Esophagus mucosa (tissue), 1 donor: ENCODE measurements at places on chromosomes 11 and 22.
A peak's percentile ranks its signal among the peaks of the same experiment; 100 is the strongest.

DNA sequence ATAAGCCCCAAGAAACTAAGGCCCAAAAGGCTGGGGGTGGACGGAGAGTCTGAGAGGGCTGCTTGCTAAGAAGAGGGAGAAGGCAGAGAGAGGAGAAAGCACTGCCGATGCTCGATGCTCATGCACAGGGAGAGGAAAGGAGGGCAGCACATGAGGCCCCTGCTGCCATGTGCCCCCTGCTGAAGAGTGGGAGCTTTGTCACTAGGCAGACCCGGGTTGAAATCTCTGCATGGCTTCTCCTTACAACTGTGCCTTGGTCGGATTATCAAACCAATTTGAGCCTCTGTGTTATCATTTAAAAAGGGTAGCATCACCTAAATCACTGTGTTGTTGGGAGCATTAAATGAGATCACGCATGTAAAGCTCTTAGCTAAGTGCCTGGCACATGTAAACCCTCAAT is 330.5 kb downstream of the NXPE2 start:
- ATAC-seq: no peak

GRCh38 chr11:17012179-17012578 is 2.0 kb downstream of the PLEKHA7 start:
- no peak for ATAC-seq

DNA sequence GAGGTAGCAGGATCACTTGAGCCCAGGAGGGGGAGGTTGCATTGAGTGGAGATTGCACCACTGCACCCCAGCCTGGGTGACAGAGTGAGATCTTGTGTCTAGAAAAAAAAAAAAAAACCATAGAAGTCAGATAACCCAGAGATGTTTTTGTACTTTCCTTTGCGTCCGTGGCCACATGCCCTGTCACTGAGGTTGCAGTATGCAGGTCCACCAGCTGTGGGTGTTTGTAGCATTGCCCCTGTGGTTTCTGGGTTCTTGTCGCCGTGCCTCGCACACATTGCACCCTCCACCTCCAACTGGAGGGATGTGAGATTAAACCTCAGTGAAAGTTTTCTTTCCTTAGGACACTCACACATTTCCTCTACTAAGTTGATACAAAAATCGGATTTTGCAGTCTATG is 70.3 kb downstream of the TNRC6B start:
- no peak for ATAC-seq

GRCh38 chr22:32083814-32084213 is 40.8 kb downstream of the SLC5A1 start:
- ATAC-seq: no peak

GRCh38 chr22:49296561-49296960 is 531.1 kb downstream of the BRD1 start:
- ATAC-seq: no peak

GRCh38 chr22:41411021-41411851 is 29.5 kb downstream of the TEF start:
- ATAC-seq: no peak

- no peak for ATAC-seq
Observed at GRCh38 chr11:79506734-79507344, 66.0 kb upstream of the TENM4 start.

DNA sequence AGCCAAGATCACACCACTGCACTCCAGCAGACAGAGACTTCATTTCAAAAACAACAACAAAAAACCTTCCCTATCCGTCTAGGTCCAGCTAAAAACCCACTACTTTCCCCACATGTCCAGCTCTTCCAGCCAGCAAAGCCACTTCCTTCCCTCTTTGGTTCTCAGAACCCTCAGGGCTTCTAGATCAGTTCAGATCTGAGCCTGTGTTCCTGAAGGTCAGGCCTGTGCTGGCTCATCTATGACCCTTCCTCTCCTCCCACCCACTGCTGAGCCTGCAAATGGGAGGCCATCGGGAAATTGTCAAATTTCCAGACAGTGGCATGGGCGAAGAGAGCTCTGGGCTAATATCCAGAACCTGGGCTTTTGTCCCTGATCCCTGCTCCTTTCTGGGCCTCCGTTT is 37.8 kb downstream of the SLCO2B1 start:
- ATAC-seq: no peak

DNA sequence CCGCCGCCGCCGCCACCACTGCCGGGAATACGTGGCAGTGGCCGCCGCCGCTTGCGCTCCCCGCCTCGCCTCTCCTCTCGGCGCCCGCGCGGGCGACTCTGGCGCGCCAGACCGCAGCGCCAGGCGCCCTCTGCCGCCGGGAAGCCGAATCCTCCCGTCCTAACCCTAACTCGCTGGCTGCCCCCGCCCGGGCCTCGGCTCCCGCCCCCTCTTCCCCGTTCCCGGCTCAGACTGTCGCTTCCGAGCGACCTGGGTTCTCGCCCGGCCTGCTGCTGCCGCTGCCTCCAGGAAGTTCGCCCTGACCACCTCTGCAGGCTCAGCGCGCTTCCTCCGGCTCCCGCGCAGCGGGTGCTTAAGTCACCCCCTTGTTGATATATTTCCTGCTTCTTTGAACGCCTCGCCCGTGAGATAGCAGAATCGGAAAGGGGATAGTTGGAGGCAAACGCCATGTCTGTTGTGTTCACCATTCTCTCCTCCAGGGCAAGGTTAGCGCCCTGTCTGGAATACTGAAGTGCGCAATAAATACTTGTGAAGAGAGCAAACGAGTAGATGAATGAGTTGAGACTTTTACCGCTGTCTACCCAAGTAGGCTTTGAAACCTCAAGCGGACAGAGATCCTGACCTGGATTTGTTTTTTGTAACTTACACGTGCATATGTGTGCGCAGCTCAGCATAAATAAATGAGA is at the start of gene SMCO4:
Gene SMCO4, minus strand, starts transcription at position 100 of the 686 bp plus-strand sequence. CDS start 64,202 bp downstream, outside the sequence.
- peak; percentile 86 for ATAC-seq

DNA sequence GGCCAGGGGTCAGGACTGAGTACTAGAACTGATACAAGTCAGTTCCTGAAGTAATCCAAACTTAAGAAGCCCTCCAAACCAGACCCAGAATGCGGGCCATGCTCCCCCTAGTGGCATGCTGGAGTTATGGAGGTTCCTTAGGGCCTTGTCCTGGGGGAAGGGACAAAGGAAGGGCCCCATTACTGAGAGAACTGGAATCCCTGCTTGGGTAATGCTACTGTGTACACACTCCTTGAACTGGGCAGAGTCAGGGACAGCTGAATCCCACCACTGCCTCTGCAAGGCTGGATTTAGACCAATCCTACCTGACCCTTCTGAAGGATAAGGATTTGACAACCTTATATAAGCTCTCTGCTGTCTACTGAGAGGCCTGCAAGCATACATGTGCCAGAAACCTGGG is 97.3 kb upstream of the AKIP1 start:
- peak; percentile 58 for ATAC-seq

DNA sequence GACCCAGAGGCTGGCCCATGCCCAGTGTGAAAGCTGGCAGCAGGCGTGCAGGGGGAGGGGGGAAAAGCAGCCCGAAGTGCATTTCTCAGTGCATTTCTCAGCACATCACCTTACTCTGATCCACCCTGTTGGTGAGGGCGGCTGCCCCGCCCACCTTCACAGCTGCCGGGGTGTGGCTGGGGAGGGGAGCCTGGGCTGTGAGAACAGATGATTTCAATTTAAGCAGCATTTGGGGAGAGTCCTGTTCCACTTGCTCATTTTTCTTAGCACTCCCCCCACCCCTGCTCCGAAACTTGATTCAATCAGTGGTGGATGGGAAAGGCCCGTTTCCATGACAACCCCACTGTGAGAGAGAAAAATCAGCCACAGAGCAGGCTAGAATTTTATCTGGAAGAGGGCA is 84.8 kb downstream of the SNX19 start:
- peak; percentile 28 for ATAC-seq

DNA sequence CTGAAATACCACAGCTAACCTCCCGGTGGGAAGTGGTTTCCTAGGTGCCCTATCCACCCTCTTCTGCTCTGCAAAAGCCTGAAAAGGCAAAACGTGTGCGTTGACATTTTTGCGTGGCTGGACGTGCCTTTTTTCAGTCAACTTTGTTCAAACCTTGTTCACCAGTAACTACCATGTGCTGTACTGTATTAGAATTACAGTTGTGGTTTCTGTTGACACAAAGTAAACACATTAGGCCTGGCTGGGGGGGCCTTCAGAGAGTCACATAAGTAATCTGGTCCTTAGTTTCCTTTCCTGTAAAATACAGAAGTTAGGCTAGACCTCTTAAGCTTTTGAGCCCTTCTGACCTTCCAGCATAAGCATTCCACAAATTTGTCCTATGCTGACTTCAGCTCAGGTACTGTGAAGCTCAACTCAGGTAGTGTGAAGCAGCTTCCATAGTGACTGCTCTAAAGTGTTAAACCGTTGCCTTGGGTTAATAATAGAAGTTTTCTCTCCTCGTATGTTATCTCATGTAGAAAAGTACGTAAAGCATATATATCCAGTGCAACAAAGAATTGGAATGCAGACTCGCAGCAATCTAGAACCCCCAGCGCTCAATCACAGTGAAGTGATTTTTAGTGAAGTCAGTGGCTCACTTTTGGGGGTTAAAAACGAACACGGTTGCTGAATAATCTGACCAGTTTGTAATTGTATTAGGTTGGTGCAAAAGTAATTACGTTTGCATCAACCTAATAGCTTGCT is 1.8 kb downstream of the EWSR1 start:
- ATAC-seq: no peak

DNA sequence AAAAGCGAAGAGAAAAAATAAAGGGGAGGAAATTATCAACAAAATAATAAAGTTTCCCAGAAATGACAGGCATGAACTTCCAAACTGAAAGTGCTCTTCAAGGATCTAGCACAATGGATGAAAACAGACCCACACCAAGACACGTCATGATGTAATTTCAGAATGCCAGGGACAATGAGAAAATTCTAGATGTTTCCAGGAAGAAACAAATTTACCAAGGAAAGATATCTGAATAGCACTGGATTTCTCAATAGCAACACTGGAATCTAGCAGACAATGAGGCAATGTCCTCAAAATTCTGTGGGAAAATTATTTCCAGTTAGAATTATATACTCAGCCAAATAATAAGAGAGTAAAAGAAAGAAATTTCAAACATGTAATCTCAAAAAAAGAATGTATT is 46.0 kb downstream of the DENND5A start:
- no peak for ATAC-seq
